ENCODE measurements at places on chromosomes 2 and 18.

DNA sequence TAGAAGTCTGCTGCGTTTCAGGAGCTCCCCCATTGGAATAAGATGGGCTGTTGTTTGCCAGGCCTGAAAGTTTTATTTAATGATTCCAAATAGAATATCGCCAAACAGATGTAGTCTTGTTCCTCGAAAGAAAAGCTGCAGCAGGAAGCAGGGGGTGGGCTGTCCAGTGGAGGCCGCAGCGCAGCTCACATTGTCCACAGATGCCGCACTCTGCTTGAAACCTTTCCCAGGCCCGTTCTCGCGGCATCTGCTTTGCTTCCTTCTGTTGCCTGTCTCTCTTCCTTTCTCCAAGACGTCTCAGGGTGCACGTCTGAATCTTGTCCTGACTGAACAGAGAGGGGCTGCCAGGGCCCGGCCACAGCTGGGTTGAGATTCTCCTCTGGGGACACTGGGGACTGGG lies 12.4 kb upstream of the IGFBP2 start:
- DNase-seq = no peak

DNA sequence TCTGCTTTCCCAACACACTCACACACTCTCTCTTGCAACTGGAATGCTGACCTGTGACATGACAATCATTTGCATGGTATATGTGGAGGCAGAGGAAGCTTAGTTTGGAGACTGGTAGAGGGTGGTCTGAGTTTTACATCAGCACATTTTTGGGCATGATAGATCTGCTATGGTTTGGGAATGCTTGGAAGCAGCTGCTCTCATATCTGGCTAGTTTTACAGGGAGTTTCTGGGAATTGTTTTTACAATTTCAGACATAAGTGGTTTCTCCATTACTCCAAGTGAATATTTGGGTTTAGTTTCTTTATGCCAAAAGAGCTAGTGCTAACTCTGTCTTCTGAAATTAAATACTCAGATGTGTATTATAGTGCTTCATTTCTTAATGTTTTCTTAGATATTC lies 977.6 kb downstream of the SUCLG1 start:
- no peak for DNase-seq

DNA sequence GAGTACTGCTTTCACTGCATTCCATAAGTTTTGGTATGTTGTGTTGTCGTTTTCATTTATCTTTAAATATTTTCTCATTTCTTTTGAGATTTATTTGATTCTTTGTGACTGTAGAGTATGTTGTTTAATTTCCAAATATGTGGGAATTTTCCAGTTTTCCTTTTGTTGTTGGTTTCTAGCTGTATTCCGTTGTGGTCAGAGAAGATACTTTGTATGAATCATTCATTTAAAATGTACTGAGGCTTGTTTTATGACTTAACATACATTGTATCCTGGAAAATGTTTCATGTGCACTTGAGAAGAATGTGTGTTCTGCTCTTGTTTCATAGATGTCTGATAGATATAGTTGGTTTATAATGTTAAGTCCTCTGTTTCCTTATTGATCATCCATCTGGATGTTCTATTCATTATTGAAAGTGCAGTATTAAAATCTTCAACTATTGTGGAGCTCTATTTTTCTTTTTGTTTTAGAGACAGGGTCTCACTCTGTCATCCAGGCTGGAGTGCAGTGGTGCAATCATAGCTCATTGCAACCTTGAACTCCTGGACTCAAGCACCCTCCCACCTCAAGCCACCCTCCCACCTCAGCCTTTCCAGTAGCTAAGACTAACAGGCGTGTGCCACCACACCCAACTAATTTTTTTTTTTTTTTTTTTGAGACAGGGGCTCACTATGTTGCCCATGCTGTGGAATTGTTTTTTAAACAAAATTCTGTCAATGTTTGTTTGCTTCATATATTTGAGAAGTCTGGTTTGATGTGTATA lies 96.8 kb downstream of the TAF4B start:
- no peak for DNase-seq

DNA sequence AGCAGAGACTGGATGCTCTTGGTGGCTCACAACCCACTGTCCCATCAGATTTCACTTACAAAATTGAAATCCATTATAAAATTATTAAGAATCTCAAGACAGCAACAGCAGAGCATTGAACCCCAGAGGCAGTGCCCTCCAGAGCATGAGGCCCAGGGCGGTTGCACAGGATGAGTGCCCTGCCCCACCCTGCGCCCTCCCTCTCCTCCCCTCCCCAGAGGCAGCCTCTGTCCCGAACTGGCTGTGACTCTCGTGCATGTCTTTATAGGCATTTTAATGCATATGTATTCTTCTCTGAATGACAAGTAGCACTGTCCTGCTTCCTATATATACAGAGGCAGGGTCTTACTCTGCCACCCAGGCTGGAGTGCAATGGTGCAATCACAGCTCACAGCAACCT lies 10.4 kb downstream of the MFSD2B start:
- DNase-seq = no peak

DNA sequence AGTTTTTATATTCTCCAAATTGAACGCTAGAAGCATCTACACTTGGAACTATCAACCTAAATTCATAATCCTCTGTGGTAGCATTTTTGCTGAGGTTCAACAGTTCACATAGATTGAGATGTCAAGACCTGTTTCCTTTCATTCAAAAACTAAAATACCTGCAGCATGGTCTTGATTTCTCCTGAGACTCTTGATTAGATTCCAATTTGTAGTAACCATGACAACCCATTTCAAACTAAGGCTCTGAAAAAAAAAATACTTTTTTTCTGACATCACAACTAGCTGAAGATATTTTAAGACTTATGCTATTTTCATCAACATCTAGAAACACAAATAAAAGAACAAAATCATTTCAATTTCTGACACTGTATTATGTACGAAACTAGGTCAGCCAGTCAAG lies 29.8 kb downstream of the COBLL1 start:
- no peak for DNase-seq

- no peak for DNase-seq
Measured at GRCh38 chr2:75002007-75002406, 43.6 kb downstream of the POLE4 start.

DNA sequence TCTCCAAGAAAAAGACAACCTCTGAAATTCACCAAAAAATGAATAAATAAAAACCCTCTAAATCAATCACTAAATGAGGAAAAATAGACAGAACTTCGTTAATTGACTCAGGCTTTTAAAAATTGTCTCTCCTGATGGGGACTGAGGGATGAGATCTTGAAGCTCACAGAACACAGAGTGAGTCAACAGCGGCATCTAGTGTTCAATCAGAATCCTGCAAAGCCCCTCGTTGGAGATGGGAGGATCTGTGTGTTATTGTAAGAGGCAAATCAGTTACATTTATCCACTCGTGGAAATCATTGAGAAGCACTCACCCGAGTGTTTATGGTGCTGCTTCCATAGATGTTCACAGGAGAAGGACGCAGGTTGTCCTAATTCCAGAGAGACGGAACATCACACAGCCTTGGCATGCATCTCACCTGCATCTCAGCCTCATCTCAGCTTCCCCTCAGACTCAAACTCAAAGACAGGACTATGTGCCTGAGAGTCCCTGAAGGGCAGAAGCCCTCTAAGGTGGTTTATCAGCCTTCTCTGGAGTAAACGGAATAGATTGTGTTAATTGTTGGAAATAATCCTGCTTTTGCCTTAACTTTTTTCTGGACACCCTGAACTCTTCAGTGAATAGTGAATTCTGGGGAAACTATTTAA lies 82.0 kb downstream of the MREG start:
- DNase-seq = peak; percentile 27

- DNase-seq = no peak
Measured at GRCh38 chr2:84796798-84797197, 84.1 kb downstream of the TRABD2A start.

- no peak for DNase-seq
Measured at GRCh38 chr2:190723397-190724090, 74.7 kb downstream of the NAB1 start.

GRCh38 chr2:106057206-106057605 lies 136.9 kb downstream of the UXS1 start:
- no peak for DNase-seq

GRCh38 chr18:6593142-6593885 lies 136.2 kb upstream of the ARHGAP28 start:
- no peak for DNase-seq

DNA sequence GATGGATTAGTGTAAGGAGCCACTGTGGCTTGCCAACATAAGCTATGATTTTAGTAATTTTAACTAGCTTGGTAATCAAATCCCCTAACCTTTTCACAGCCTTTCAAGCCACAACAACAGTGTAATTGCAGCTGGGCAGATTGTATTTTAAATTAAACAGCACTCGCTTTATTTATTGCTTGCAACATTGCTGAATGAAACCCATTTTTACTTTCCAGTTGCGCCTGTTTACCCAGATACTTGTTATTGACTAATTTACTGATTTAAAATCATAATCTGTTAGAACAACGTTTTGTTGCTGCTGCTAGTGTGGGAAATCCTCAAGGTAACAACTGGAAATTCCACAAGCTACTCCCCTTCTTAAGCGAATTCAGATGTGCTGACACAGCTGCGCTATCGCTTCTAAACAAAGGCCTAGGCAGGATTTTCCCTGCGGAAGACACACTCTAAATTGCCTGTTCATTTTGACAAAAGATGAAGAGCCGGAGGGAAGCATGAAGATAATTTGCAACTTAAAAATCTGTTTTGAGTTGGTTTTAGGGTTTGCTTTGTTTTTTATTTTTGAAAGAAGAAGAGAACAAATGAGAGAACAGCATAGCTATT lies 283.9 kb downstream of the ALPK2 start:
- no peak for DNase-seq

DNA sequence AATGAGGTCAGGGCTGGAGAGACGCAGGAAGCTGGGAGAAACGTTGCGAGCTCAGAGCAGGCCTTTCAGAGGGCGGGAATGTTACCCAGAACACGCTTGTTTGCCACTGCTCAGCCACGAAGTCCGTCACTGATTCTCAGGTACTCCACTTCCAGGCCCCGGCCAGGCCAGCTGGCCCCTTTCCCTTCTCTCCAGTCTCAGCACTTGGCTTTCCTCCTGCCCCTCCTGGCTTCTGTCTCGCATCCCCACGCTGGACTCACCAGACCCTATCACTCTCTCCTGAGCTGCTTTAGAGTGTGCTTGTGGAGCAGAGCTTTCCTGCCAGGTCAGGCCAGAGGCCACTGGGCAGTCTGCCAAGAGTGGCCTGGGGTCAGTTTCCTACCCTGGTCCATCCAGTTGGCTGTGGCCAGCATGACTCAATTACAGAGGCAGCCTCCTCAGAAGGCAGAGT lies 151.4 kb downstream of the TWIST2 start:
- no peak for DNase-seq

DNA sequence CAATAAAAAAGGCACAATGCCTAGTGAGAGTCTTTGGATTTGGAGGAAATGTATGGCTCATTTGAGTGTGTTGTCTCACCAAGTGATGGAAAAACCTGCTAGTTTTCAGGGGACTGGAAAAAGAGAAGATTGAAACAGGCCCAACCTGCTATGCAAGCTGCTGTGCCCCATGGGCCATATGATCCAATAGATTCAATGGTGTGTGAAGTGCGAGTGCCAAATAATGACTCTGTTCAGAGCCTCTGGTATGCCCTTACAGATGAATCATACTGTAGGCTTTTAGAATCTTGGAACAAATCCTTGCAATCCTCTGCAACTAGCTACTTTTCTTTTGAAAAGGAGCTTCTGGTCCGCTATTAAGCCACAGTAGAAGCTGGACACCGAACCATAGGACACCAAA lies 529.8 kb upstream of the CNTNAP5 start:
- no peak for DNase-seq

GRCh38 chr2:72126186-72127100 lies 21.2 kb downstream of the CYP26B1 start:
- no peak for DNase-seq

DNA sequence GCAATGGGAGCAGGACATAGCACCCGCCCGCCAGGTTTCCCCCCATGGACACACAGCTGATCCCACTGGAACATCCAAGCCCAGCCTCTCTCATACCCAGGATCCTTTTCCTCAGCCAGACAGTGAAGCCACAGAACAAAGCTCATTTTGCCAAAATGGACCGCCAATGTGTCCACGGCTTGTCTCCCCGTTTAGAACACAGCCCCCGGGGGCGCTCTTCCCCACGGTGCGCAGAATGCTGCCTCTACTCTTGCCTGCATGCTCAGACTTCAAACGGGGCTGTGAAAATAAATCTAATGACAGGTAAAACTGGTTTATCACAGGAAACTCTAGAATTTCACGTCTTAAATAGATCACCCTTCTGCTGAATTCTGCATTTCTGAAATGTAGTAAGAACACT lies 548.5 kb upstream of the ID2 start:
- no peak for DNase-seq

DNA sequence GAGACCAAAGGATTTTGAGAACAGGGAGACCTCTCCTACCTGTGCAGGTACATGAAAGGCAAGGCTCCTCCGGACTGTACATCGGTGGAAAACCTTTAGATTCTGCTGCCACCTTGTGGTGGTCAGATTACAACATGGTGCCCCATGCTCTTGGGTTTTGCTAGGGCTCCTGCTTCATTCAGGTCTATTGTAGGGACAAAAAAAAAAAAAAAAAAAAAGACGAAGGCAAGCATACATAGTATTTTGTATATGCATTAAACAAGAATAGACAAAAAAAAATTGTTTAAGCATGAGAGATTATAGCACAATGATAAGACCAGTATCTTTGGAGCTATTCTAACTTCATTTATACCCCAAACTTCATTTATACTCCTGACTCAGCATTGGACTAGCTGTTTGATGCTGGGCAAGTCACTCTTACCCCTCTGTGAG lies 27.4 kb upstream of the SPR start:
- DNase-seq = peak; percentile 68

GRCh38 chr2:118913803-118914645 lies 28.0 kb upstream of the MARCO start:
- DNase-seq = no peak

DNA sequence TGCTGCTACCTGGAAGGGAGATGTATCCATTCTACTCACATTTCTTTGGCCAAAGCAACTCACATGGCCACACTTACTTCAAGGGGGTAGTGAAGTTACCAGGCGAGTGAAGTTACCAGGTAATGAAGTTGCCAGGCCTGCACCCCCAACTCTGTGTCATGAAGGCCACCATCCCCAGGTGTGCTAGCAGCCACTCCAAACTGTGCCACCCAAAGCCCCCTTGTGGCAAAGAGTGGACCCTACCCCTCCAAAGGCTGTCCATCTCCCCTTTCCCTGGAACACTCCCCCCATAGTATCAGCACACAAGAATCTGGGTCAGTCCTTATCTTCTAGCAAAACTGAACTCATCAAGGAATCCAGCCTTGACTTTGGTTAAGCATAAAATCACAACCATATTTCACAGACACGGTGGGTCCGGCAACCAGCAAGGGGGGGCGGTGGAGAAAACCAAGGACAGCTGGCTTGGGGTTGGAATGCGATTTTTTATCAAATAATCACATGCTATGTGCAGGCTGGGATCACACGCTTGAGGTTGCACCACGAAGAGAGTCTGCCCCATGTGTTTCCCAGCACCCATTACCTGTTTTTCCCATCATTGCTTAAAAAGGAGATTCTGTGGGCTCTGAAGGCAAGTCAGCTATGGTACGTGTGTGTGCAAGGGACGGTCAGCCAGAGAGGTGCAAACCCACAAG lies 60.9 kb downstream of the ZFP36L2 start:
- no peak for DNase-seq

DNA sequence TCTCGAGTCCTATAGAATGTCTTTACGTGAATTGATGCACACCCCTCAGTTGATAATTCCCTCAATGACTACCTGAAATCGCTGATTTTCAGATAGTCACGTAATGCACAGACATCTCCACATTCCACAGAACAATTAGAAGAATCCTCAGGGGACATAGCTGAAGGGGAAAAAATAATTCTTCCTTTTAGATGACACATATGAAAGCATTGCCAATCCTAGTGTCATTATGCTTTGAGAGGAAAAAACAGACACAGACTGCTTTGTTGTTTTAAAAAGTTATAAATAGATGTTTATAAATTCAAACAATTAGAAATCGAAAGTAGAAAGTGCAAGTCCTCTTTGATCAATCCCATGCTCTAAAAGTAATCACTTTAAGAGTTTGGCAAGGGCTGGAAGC lies 100.6 kb upstream of the FN1 start:
- no peak for DNase-seq
